ENCODE measurements at places on chromosomes 2 and 18.
A peak's percentile ranks its signal among the peaks of the same experiment; 100 is the strongest.

GRCh38 chr18:49959176-49959575 lies 145.8 kb upstream of the ACAA2 start:
- DNase-seq = no peak

GRCh38 chr18:9221040-9221439 lies 84.5 kb downstream of the ANKRD12 start:
- DNase-seq = no peak

- peak; percentile 49 for DNase-seq
These were observed 492.4 kb downstream of the PLCL1 start for GRCh38 chr2:198296665-198297308.

DNA sequence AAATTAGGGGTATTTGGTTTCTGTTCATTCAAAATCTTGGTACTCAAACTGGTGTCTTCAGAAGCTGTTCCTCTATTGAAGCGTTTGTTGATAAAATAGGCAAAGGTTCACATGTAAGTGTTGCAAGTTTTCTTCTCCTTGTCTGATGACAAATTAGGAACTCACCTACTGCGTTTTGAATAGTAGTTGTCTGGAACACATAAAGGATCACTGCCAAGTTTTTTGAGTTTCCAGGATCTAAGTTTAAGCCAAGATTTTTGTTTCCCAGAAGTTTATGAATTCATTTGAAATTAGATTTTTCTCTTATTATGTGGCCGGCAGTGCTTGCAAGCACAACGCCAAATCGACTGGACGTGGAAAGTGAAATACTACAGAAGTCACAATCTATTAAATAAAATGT lies 85.4 kb downstream of the ARHGEF33 start:
- no peak for DNase-seq

GRCh38 chr2:237701859-237702390 lies 74.5 kb downstream of the LRRFIP1 start:
- no peak for DNase-seq

DNA sequence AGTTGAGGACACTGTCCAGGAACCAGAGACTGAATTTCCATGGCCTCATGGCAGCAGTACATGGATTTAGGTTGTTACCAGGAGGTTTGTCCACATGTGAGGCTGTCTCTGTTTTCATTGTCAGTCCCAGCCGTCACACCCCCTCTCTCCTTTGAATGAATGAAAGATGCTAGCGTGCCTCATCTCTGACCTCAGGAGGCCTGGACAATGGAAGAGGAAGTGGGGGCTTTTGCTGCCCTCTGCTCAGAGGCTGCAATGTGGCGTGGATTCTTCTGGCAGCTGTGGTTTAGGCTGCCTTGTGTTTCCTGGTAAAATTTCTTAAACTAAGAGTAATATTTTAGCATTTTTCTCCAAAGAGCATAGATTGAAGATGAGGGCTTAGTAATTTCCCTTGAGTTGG lies 47.5 kb downstream of the RAB31 start:
- DNase-seq = no peak

GRCh38 chr2:106853631-106854030 lies 32.3 kb downstream of the ST6GAL2 start:
- no peak for DNase-seq

DNA sequence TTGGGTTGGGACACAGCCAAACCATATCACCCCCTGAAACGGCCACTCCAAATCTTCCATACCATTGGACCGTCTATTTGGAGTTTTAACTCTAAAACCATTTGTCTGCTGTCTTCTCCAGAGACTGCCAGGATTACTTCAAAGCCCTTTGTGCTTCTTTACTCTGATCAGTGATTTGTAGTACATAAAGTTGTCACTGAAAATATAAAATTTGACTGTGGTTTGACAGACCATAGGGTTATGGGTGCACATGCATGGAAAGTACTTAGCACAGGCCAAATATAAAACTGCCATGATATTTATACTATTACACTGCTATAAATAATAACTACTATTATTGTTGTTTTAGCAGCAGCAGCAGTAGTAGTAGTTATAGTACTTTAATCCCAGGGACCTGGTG lies 53.7 kb upstream of the AQP4 start:
- DNase-seq = no peak

DNA sequence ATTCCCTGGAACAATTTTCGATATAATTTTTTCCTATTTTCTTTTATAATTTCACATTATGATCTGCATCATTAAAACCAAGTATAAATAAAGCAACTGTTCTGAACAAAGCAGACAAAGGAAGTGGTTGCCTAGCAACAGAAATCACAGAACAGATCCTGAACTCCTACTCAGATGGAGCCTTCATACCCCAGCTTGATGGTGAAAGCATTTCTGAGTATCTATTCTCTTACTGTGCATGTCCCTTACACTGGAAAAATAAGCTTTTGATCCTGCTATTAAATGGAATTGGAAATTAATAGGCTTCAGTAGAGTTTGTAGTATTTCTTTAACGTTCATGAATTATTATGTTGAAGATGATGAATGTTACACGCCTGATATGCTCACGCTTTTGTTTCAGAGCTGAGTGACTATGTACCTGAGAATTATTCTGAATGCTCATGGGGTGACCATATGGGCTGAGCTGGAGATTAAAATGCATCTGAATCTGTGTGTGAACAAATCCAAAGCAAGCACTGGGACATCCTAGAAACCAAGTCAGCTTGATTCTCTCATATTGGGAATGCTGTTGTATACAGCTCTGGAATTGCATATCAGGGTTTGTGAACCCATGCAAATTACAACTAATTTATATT lies 254.0 kb downstream of the KCNJ3 start:
- no peak for DNase-seq

DNA sequence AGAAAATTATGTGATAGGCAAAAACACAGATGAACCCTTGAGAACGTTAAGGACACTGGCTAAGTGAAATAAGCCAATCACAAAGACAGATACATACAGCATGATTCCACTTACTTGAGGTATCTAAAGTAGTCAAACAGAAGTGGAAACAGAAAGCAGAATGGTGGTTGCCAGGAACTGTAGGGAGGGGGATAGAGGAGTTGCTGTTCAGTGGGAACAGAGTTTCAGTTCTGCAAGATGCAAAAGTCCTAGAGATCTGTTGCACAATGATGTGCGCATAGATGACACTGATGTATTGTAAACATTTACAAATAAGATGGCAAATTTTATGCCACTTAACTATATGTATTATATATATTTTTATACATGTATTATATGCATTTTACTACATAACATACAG lies 59.7 kb downstream of the POLE4 start:
- DNase-seq = no peak

- DNase-seq = no peak
These were observed 6.0 kb downstream of the NEMP2 start for GRCh38 chr2:190528521-190529001.

GRCh38 chr2:104504331-104505073 lies 349.4 kb upstream of the POU3F3 start:
- no peak for DNase-seq

- DNase-seq = no peak
These were observed 83.6 kb downstream of the HS1BP3 start for GRCh38 chr2:20567159-20567925.

DNA sequence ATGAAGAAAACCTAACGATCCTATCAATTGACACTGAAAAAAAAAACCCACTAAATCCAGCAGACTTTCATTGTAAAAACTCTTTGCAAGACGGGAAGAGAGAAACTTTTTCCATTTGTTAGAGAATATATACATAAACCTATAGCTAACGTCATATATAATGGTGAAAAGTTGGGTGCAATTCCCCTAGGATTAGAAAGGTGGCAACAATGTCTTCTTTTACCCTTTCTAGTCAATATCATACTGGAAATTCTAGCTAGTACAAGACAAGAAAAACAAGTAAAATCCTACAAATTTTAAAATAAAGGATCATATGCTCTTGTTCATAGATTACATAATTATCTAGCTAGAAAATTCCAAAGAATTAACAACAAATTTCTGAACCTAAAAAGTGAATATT lies 1596.5 kb upstream of the LRRTM1 start:
- no peak for DNase-seq

- DNase-seq = no peak
These were observed 287.4 kb downstream of the PRKCE start for GRCh38 chr2:45938649-45939511.

DNA sequence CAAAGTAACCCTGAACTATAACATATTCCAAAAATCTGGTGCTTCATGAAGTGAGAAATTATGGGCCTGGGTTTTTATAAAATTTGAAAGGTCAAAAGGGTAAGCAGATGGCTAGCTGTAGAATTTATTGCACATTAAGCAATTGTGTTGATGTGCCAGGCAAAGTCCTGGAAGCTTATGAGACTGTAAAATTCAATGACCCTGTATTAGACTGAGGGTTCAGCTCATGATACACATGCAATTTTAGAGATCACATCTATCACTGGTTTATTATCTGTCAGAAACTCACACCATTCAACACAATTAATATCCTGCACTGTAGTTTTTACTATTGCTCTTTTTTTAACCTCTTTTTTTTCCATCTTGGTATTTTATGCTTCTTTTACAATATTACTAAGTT lies 1162.6 kb upstream of the SLC39A10 start:
- no peak for DNase-seq

DNA sequence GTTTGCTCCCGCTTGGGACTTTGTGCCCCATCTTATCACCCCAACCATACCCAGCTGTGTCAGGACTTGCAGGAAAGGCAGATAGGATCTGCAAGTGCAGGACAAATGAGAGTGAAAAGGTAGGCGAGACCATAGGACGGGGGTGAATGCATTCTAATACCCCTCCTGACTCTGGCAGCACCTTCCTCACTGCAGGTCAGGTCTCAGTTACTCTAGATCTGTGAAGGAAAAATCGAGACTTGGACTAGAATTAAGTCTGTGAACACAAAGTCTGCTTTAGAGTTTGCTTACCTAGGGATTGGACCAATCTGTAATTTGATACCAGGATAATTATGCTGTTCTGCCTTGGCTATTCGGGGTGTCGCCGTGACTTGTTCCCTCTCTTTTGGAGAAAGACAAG lies 19.7 kb downstream of the NT5DC4 start:
- no peak for DNase-seq

GRCh38 chr2:212147921-212148513 lies 390.6 kb downstream of the ERBB4 start:
- no peak for DNase-seq

GRCh38 chr2:213863541-213863940 lies 547.3 kb upstream of the VWC2L start:
- no peak for DNase-seq

- no peak for DNase-seq
These were observed 14.5 kb downstream of the TMEM247 start for GRCh38 chr2:46493971-46494250.

GRCh38 chr18:69947361-69948133 lies at the start of gene CD226:
Gene CD226, minus strand, starts transcription at chr18:69947873. Its CDS starts 467 bp downstream, at chr18:69947406.
- no peak for DNase-seq

- no peak for DNase-seq
These were observed 3.7 kb upstream of the AFF3 start for GRCh38 chr2:100145893-100146656.

- DNase-seq = no peak
These were observed 138.8 kb downstream of the CNTNAP5 start for GRCh38 chr2:124163840-124164239.

- no peak for DNase-seq
These were observed 76.0 kb upstream of the ZFP36L2 start for GRCh38 chr2:43302182-43302960.

- peak; percentile 63 for DNase-seq
These were observed 26.6 kb upstream of the NOTO start for GRCh38 chr2:73175663-73176204.

- DNase-seq = no peak
These were observed 54.8 kb upstream of the SLC4A10 start for GRCh38 chr2:161569401-161569800.

DNA sequence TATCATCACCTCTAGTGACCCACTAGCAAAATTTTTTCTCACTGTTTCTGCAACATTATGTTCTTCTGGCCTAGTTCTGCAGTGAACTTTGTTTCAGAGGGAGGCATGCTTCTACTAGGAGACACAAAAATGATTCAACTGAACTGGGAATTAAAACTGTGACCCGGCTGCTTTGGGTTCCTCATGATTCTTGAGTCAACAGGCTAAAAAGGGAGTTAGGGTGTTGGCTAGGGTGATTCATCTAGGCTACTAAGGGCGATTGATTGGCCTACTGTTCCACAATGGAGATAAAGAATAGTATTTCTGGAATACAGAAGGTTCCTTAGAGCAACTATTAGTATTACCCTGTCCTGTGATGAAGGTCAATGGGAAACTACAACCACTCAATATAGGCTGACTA lies 179.5 kb downstream of the PPP1R1C start:
- no peak for DNase-seq

- DNase-seq = no peak
These were observed 132.2 kb upstream of the ZFP36L2 start for GRCh38 chr2:43358410-43359201.

DNA sequence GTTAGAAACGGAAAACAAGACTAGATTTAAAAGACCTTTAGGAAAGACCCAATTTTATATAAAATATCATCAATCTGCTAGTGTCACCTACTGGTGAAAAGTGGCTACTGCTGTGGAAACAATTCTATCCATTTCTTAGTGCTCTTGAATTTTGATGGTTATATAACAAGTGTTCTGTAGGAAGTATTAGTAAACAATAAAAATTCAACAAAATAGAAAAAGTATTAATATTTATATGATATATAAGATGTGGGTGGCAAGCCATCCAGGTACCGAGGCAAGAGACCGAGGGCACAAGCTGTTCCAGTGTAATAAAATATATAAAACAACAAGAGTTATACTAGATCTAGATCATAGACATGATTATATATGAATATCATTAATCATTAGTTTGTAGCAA lies 6.2 kb upstream of the TMEM87B start:
- no peak for DNase-seq

- DNase-seq = no peak
These were observed 340.4 kb upstream of the MMADHC start for GRCh38 chr2:149928011-149928410.

GRCh38 chr2:129253461-129253812 lies 726.0 kb upstream of the RAB6C start:
- DNase-seq = no peak

DNA sequence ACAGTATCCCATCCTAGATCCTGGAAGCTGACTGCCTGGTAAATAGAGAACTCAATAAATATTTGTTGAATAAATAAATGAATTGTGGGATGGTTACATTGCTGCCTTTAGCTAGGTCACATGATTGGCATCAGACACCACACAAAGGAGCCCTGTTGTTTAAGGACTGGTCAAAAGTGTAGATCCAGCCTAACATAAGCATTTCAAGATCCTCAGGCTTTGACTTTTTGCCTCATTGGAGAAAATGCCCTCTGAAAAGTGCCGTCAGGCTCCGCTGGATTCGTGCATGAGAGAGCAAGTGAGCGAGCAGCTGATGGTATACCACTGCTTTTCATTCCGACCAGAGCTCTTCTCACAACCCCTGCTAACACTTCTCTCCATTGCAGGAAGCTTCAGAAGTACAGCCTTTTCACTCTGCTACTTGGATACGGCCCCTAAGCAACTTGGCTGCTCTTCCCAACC lies 1.3 kb upstream of the ZNF24 start:
- DNase-seq = no peak

- no peak for DNase-seq
These were observed 22.1 kb downstream of the FIGN start for GRCh38 chr2:163713534-163714311.

GRCh38 chr2:176083796-176084261 lies at the start of gene EVX2:
Gene EVX2, minus strand, starts transcription at chr2:176083962. Its CDS starts 186 bp downstream, at chr2:176083776.
- no peak for DNase-seq

- DNase-seq = no peak
These were observed 106.2 kb upstream of the BZW1 start for GRCh38 chr2:200705305-200706041.

GRCh38 chr2:74532222-74532621 lies 2.5 kb downstream of the HTRA2 start:
- DNase-seq = no peak

GRCh38 chr2:138373993-138374408 lies 127.6 kb upstream of the SPOPL start:
- no peak for DNase-seq

GRCh38 chr2:201071479-201072200 lies at the start of the genes HYCC2 and NDUFB3:
Gene HYCC2, minus strand, starts transcription at chr2:201071671. Its CDS starts 47,662 bp downstream, at chr2:201024009.
Gene NDUFB3, plus strand, starts transcription at chr2:201072001. Its CDS starts 6,882 bp downstream, at chr2:201078883.
- DNase-seq = peak; percentile 89
